Kasumi-1 (cell line): ENCODE measurements at places on chromosomes 6 and 20.

GRCh38 chr6:82208913-82209312 lies 38.6 kb downstream of the IBTK start:
- DNase-seq = no peak

DNA sequence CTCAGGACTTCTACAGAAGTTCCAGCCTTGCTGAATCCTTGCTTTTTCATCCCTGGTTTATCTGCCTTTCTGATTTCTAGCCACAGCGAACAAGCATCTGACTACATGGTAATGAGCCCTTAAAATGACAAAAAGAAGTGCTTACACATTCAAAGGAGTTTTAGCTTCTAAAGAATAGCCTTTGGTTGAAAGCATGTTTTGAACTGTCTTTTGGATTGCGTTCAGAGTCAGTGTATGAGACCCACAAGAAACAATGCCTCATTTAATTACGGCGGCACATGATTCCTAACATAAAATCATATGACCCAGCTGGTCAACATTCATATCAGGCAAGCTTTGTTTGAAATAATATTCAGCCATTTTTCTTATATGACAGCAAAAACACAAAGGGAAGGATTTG lies 784.2 kb downstream of the KIF16B start:
- no peak for DNase-seq

DNA sequence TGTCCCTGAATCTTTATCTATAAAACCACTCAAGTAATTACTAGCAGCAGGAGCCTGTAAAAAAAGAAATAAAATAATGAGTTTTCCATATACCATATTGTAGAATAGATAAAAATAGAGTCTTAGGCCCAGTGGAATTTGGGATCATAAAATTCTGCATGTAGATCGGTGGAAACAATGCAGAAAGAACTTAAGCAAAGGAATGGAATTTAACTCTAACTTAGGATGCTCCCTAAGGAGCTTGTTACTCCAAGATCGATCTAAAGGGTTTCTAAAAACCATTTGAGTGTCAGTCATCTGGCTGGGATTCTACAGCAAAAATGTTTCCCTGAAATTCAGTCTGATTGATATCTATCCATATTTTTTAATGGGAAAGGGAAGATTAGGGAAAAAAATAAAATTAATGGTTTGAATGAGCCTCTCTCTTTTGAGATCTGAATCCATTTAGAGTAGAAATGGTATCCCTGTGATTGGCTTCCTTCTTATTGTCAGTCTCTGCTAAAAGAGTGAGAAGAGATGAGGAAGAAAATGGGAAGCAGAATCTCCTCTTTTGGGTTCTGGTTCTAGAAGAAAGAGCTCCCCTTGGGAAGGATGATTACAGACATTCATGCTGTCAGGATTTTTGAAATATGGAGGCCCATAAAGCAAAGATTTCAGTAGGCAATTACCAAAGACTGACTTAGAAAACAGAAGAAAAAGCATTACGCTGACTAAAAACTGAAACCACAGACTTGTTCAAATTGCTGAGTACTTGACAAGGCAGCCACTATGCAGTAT lies 564.3 kb upstream of the MARCKS start:
- DNase-seq = no peak

GRCh38 chr6:119346450-119346849 lies 3.1 kb downstream of the MAN1A1 start:
- DNase-seq = no peak

GRCh38 chr6:33254591-33254990 lies 17.1 kb downstream of the VPS52 start:
- no peak for DNase-seq

GRCh38 chr6:107604549-107604948 lies 114.6 kb downstream of the SOBP start:
- DNase-seq = no peak

DNA sequence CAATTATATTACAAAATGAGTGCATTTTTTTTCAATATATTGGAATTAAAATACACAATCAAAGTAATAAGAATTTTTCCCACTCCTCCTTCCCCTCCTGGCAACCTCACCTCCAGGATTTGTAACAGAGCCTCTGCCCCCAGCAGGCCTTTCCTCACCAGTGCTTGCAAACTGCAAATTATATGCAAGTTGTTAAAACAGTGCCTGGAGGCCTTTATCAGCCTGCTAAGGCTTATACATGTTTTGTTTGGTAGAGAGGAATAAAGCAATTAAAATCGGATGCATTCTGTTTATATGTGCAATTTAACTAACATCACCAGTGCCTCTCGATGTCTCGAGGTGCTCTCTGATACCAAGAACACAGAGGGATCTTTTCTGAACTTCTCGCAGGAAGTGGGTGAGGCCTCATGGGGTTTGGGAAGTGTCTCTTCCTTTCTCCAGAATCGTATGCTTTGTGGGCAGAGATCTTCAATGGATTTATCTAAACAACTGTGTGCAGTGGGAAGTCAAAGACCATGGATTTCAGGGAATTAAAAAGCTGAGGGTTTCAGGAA lies 186.8 kb downstream of the CDH26 start:
- no peak for DNase-seq

DNA sequence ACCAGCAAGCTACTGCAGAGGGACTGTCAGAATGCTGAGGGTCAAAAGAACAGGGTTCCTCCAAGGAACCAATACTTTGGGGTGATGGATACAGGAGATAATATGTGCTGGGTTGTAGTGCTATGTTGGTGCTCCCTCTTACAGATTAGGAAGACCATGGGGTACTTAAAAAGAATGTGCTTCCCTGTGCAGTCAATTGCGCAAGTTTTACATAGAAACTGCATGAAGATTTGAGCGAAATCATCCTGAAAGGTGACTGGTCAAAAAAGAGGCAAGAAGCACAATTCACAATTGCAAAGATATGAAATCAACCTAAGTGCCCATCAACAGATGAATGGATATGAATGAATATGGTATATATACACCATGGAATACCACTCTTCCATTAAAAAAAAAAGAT lies 33.9 kb downstream of the GABRR1 start:
- no peak for DNase-seq

GRCh38 chr6:138805016-138805765 lies 9.3 kb downstream of the ECT2L start:
- no peak for DNase-seq

GRCh38 chr6:147759093-147759492 lies 250.6 kb downstream of the SAMD5 start:
- DNase-seq = no peak

DNA sequence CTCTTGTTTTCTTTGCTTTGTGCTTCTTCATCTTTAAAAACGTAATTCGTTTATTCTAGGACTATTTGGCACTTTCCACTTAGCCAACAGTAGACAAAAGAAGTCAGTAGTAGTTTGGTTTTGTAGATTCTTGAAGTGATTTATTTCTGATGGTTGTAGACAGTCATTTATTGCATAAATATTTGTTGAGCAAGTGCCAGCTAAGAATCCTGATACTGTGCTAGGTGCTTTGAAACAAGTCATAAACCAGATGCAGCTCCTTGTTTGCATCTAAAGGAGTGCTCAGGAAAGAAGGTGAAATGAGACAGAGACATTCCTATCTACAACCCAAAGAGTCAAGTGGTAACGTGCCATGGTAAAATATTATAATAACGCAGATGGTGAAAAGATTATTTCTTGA lies 469.1 kb downstream of the GJA1 start:
- no peak for DNase-seq

GRCh38 chr6:79864421-79864820 lies 82.9 kb downstream of the ELOVL4 start:
- DNase-seq = no peak

GRCh38 chr6:84581494-84582259 lies 182.7 kb downstream of the TBX18 start:
- peak; percentile 64 for DNase-seq

GRCh38 chr6:49557177-49557576 lies 6.7 kb downstream of the C6orf141 start:
- DNase-seq = no peak
